Brain (organoid and tissue), 16 donors: ENCODE measurements at places on chromosomes 7 and 10. TPM values are rescaled to one million over a fixed set of nuclear protein-coding genes. Genes with fewer than 3 reads are reported as not detected.

The TRRAP gene
- polyA plus RNA-seq = 32.3 TPM

The FRMD4A gene
- 23.0 TPM for polyA plus RNA-seq

The GCK gene
- polyA plus RNA-seq = 41.6 TPM

The PVRIG gene
- polyA plus RNA-seq = 0.22 TPM

The GPR85 gene
- 6.7 TPM for polyA plus RNA-seq

The THNSL1 gene
- 5.3 TPM for polyA plus RNA-seq

The TSPAN33 gene
- 15.1 TPM for polyA plus RNA-seq

The NRAP gene
- polyA plus RNA-seq = 0.12 TPM

The CAMK2B gene
- 88.4 TPM for polyA plus RNA-seq

The IL6 gene
- polyA plus RNA-seq = 1.6 TPM
